ENCODE measurements at places on chromosomes 11 and 22.

DNA sequence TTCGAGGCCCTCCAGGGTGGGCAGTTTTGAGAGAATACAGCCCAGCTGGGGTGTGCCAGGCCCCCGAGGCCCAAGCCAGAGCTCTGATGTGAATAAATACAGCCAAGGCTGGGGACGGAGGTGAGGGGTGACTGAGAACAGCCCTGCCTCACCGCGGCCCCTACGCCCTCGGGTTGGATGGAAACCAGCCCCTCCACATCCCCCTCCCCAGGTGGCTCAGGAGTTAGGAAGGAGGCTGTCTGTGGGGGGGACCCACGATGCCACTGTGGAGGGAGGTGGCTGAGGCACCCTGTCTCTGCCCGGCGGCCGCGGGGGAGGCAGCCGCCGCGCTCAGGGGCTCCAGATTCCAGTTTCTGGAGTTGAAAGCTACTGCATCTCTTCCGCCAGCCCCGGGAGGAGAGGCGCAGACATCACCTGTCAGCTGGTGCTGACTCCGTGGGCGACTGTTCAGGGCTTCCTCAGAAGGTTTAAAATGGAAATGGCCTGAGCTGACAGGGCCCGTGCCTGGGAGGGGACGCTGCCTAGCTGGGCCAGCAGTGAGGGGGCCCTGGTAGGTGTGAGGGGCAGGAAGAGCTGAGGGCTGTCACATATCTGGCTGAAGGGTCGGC lies 1.4 kb downstream of the FLRT1 start:
- no peak for DNase-seq

- no peak for DNase-seq
Observed at GRCh38 chr11:15913261-15913660, 443.1 kb downstream of the SOX6 start.

DNA sequence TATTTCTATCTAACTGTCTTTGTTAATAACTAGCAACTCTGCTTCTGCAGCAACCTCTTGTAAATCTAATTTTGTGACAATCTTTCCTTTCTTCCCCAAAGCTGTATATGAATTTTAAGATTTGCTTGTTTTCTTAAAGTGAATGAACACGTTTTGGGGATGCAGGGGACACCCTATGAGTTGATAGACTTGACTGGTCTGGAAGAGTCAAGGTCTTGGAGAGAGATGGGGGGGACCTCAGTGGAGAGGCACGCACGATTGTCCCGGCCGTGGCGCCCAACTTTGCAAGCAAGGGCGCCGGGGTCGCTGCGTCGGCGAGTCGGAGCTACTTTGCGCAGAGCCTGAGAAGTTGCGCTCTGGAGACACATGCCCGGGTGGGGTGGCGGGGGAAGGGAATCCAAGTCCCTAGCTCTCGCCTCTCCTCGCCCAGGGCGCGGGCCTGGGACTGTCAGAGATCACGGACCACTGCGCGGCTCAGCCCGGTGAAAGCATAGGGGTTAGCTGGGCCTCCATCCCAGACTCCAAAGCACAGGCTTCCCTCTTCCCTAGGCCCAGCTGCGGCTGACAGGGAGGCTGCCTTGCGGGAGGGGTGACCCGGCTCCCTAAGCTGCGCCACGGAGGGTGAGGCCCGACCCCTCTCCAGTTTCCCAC lies 854 bp downstream of the ABCC8 start:
- no peak for DNase-seq

- no peak for DNase-seq
Observed at GRCh38 chr11:134630861-134631260, 218.8 kb upstream of the B3GAT1 start.

DNA sequence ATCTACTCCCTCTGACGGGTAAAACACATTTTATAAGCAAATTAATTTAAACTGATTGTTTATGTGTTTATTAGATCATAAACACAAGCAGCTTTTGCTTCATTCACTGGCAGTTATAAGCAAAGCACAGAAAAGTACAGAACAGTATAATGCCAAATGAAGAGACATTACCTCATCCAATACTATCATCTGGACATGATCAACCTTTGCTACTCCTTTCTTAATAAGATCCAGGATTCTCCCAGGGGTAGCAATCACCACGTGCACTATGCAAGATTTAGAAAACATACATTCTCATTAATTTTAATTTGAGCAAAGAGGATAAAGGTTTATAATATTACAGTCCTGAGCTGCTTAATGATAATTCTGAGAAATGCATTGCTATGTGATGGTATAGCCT lies 27.9 kb downstream of the DDX6 start:
- DNase-seq = no peak

- DNase-seq = no peak
Observed at GRCh38 chr22:30873661-30874060, 94.9 kb downstream of the MORC2 start.

GRCh38 chr22:49853981-49854831 lies 562 bp downstream of the ZBED4 start:
- DNase-seq = no peak

GRCh38 chr11:12448131-12448939 lies 71.0 kb downstream of the PARVA start:
- no peak for DNase-seq

GRCh38 chr22:16932577-16932976 lies 75.4 kb downstream of the GAB4 start:
- DNase-seq = no peak

- DNase-seq = no peak
Observed at GRCh38 chr22:25070956-25071355, 118.4 kb downstream of the KIAA1671 start.

DNA sequence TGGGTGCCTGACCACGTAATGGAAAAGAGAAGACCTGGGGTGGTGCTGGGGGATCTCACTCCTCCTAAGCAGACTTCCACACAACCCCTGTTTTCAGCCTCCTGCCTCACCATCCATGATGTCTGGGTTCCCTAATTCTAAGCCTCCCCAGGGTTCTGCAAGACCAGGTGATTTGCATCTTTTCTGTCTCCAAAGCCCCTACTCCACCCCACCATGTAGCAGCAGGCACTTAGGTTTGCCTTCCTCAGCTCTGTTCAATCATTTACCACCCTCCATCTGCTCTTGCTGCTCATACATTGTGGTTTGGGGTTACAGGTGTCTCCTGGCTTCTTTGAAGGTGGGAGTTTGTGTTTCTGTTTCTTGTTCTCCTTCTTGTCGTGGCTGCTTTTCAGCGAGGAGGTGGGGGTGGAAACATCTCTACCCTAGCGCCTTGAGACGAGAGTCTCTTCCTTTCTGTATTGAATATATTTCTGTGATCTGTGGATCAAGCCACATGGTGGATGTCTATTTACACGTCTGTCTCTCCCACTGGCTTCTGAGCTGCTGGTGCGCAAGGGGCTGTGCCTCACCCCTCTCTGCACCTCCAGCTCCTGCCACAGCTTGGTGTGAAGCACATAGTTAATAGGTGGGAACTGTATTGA lies 6.6 kb upstream of the SSTR3 start:
- no peak for DNase-seq

- DNase-seq = no peak
Observed at GRCh38 chr11:127925475-127925874, 661.9 kb downstream of the ETS1 start.

GRCh38 chr11:12420706-12421105 lies 43.3 kb downstream of the PARVA start:
- no peak for DNase-seq

GRCh38 chr11:128914216-128915148 lies 23.3 kb downstream of the KCNJ5 start:
- DNase-seq = no peak

GRCh38 chr11:66885950-66886440 lies 29.1 kb downstream of the LRFN4 start:
- DNase-seq = no peak

DNA sequence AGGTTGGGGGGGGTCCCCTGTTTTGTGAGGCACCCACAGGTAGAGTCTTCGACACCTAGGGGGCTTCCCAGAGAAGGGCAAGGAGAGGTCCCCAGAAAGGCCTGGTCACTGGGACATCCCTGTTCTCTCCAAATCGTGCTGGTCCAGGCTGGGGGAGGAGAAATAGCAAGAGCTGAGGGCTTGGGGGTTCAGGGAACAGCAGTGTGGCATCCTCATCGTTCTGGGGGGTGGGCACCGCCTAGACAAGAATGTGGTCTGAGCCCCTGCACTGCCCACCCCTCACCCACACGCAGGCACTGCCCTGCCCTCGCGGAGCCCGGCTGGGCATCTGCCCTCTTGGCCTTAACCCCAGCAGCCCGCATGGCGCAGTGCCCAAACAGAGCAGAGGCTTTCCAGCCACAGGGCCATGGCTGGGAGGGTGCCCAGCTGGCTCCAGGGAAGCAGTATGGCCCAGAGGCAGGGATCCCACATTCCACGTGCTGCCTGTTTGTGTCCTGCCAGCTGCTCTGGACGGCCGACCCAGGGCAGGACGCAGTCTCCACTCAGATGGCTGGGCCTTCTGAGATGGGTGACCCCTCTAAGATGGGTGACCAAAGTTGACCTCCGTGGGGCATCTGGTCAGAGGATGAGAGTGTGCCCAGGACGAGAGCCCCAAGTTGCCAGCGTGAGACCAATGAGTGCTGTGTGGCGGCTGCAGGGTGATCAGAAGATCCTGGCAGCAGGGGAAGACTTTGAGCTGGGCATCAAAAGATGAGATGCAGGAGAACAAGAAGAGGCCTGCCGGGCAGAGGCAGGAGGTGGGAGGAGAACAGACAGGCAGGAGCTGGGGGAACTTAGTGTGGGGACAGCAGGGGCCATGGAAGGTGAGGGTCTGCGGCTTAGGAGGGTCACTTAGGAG lies 14.4 kb downstream of the SCARF2 start:
- DNase-seq = no peak

DNA sequence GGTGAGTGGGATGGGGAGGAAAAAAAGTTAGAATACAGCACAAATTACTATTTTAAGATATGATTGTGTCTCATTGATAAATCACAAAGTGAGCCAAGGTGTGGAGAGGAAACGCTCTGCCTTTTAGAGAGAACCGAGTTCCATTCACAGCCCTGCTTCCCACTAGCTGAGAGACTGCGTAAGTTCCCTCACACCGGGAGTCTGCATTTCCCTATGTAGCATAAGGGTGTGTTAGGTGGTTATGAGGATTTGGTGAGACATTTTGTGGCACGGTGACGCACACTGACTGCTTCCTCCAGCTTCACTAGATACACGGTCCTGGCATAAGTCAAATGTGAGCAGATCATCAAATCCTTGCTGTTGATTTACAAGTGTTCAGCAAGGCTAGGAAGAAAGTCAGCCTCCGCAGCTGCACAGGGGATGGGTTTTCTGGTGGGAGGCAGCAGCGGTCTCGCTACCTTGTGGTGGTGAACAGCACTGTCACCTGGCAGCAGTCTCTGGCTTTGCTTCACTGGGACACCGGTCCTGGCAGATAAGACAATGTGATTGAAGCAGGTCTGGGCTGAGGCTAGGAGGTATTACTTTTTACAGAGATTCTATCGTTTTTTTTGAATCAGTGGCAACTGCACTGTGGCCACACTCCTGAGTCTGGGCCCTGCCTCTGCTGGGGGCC lies 312.2 kb upstream of the B3GAT1 start:
- DNase-seq = no peak

- no peak for DNase-seq
Observed at GRCh38 chr11:88167853-88168252, 7.4 kb downstream of the RAB38 start.

GRCh38 chr11:118914178-118914918 lies 11.4 kb downstream of the BCL9L start:
- DNase-seq = no peak

- DNase-seq = peak; percentile 7
Observed at GRCh38 chr11:128208329-128209137, 378.8 kb downstream of the ETS1 start.

- DNase-seq = no peak
Observed at GRCh38 chr11:134580610-134580975, 168.6 kb upstream of the B3GAT1 start.

GRCh38 chr11:21411104-21411503 lies 741.7 kb downstream of the NELL1 start:
- no peak for DNase-seq

DNA sequence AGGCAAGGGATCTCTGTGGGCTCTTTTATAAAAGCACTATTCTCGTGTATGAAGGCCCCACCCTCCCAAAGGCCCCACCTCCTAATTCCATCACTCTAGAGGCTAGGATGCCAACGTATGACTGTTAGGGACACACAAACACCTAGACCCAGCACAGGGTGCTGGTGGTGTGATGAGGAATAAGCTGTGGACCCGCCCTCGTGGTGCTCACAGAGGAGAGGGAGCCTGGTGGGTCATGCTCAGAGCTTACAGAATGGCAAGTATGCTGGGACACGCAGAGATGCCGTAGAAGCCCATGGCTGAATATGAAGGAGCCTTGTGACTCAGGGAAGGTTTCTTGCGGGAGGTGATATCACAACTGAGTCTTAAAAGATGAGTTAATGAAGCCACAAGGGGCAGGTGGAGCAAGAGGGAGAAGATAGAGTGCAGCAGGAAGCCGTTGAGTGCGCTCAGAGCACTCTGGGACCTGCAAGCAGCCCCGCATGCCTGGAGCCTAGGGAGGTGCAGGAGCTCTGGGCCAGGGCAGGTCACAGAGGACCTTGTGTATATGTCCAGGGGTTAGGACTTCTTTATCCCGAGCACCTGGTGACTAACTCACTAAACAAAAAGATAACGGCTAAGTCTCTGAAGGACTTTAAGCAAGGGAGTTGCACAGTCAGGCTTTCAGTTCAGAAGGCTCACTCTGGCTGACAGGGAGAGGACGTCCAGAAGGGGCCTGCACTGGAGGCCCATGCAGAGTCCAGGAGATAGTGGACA lies 160.9 kb downstream of the TRIM29 start:
- DNase-seq = no peak

DNA sequence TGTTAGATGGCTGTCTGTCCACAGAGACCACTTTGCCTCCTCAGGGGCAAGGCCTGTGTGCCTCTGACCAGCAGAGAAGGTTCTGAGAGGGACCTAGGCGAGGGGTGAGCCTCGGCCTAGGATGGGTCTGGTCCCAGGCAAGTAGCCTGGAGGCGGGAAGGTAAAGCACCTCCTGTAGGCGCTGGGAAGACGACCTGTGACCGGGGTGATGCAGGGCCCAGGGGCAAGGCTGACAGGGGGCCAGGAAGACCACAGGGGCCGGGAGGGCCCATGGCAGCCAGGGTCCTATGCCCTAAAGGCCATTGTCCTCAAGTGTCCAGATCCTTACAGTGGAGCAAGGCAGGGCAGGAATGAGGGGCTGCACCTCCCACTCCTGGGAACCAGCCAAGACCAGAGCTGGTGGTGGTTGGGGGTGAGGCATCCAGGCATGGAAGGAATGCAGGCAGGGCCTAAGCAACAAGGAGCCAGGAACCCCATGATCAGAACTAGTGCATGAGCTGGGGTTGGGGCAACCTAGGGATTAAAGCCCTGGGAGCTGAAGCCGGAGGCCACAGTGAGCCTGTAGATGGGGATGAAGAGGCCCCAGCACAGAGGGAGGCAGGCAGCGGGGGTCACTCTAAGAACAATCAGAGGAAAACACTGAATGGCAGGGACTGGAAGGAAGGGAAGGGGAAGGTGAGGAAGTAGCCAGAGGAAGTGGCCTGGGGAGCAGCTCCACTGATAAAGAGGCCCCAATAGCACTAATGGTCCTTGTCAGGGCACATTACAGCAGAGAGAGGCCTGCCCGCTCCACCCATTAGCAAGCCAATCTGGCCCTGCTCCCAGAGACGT lies 32.9 kb upstream of the KLHL35 start:
- DNase-seq = no peak

GRCh38 chr11:1326435-1327063 lies 17.1 kb upstream of the TOLLIP start:
- no peak for DNase-seq

- no peak for DNase-seq
Observed at GRCh38 chr11:11813288-11813962, 28.3 kb upstream of the USP47 start.
